ENCODE measurements at places on chromosomes 11 and 22.

DNA sequence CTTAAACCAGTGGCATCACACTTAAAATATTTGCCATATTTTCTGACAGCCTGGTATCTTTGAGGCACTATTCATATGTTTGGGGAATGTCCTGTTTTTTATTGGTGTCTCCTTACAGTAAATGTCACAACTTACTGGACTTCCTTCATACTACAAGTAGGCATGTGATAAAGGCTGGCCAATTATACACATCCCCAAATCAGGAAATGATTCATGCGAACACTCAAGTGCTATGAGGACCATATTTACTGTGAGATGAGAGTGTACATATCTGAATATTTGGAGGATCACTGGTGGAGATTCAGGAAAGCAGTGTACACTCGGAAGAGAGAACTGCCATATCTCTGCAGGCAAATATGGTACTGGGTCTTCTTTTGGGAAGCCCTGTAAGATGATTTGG, 913.8 kb upstream of the CHORDC1 start:
- DNase-seq: no peak

DNA sequence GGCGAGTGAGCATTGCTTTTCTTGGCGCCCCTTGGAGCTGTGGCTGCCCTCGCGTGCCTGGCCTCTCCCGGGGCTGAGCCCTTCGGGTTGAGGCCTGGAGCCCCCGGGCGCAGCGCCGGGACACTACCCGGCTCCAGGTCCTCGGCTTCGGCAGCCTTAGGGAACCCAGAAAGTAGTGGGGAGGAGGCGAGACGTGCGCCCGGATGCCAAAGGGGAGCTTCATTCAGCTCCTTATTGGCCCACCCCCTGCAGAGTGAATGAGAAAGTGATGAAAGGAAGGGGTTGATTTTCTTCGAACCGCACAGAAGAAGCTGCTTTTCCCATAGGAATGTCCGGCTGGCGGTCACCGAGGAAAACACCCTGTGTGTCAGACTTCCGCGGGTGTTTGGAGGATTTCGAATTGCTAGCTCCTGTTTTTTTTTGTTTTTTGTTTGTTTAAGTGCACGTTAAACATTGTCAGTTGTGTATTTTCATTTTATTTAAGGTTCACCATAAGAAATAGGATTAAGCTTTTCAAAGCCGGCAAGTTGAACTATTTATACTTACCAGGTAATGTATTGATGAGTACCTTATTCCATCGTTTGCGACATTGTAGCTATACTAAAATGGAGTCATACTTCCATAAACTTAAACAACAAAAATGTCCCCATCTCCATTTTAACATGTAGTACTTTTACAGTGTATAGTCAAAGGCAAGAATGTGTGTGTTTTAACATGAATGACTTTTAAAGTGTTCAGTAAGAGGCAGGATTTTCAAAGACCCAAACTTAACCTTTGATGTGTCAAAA, 841 bp upstream of the EIF4G2 start:
- DNase-seq: no peak

DNA sequence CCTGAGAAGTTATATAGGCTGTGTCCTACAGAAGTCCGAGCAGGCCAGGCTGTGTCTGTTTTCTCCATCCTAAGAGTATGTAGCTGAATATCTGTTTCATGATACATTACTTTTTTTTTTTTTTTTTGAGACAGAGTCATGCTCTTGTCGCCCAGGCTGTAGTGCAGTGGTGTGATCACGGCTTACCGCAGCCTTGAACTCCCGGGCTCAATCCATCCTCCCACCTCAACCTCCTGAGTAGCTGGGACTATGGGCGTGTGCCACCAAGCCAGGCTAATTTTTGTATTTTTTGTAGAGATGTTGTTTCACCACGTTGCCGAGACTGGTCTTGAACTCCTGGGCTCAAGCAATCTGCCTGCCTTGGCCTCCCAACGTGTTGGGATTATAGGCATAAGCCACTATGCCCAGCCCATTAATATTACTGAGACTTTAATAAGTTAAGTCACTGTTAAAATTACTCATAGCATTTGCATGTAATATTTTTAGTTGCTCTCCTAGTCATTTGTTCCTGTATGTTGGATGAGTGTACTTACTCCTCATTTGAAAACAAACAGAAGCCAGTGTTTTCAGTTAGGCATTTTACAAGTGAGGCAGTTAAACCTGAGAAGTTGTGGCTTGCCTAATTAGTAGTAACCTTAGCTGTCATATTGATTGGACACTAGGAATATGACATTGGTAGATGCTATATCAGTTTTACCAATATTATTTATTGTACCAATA, 26.1 kb downstream of the DRG1 start:
- no peak for DNase-seq

GRCh38 chr22:37545703-37546436, 14.4 kb upstream of the CDC42EP1 start:
- DNase-seq: peak; percentile 12

- DNase-seq: no peak
Measured at GRCh38 chr11:126101251-126101929, 38.7 kb upstream of the CDON start.

DNA sequence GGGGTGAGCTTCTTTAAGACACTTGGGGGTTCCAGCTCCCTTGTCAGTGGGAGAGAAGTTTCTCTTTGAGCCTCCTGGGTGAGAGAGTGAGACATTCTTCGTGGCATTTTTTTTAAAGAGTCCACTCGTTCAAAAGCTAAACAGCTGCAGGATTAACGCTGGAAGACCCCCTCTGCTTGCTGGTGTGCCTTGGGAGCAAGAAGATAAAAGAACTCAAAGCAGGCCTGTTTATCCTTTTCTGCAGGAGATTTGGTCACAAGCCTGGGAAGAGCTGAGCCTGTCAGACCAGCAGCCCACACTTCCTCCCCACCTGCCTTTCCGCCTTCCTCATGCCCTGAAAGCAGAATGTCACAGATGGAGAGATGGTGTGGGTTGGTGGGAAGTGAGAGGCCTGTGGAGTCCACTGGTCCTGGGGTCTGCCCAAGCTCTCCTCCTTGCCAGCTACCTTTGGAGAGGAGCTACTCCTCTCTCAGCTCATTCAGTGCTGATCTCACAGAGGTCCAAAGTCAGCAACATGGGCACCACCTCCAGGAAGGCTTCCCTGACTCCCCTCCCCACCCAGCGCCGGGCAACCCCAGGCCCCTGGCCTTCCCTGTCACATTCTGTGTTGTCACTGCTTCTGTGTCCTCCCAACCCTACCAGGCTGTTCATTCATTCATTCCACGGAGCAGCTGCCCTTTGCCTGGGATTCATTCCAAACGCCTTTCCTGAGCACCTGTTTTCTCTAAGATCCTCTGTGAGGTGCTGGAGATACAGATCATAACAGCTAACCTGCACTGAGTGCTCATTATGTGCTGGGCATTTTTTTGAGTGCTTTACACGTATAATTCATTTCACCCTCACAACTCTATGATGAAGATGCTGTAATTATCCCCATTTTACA, 6.7 kb downstream of the GDPD5 start:
- no peak for DNase-seq

DNA sequence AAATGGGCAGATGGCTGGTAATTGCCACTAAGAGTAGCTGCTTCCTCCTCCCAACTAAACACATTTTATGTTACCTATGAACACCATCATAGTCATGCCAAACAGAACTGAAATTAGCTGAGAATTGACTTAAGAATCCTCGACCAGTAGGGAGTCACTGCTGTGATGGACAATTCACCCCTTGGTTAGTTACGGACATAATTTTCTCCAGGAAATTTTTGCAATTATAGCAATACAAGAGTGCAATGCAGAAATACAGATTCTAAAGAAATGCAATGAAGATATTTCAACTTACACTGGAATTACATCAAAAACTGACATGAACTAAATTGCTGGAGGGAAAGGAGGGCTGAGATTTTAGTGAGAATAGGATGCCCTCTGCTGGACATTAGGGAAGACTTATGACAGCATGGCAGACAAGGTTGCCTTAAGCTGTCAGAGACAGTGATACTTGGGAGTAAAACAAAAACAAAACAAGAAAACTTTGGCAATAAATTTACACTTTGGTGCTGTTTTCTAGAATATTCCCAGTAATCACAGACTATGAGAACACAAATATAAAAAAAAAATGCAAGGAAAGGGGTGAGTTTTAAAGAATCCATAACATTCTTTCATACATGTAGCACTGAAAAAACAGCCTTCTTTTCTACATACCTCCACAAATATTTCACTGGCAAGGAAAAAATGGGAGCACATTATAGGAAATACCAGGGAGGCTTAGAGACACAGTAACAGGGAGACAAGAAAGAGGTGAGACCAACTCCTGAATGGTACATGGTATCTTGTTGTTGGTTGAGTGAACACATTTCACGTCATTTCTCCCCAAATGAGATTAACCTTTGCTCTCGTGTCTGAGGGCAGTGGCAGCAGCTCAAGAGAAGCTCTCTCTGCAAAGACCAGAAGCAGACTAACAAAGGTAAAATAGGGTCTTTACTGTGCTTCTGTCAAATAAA, 11.2 kb upstream of the PPP2R1B start:
- peak; percentile 50 for DNase-seq

DNA sequence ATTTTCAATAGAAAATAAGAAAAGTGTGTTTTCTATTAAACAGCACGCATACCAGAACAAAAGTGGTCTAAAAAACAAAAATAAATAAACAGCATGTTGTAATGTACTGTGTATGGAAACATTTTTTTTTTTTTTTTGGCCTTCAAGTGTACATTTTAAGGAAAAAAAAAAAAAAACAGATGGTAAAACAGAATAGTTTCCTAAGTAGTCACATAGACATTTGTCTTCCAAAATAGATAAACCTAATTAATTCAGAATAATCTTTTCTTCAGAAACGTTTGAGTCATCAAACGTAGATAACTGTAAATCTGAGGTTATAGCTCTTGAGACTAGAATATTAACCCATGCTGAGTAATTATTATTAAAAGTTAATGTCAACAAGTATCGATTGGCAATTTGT, 396 bp upstream of the CFAP300 start:
- DNase-seq: no peak

- DNase-seq: no peak
Measured at GRCh38 chr11:124036666-124037065, 4.5 kb downstream of the OR10G7 start.

DNA sequence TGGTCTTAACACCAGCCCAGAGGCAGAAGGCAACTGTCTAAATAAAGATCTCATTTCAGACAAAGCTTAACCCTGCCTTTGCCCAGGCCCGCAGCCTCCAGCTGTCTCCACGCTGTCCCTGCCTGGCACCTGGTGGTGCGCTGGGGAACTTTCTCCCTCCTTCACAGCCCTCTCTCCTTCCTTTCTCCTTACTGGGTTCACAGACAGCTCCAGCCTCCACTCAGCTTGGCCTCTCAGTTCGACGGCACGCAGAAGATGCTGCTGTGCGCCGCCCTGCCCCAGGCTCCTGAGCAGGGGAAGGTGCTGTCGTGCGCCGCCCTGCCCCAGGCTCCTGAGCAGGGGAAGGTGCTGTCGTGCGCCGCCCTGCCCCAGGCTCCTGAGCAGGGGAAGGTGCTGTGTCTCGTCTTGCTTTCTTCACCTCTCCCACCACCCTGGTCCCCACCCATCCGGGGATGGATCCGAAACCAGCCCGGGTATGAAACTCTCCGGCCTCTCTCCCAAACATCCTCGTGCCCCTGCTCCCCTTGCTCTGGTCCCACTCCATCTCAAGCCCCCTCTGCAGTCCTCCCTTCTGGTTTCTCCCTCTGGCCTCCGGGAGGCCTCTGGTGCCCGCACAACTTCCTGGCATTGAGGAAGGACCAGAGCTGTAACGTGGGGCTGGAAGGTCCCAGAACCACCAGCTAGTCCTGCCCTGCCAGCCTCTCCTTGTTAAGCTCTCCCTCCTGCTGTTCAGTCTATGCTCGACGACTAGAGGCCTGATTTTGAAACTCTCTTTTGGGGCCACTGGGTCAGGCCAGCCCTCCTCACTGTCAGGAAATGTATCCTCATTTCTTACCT, 22.9 kb upstream of the JAM3 start:
- no peak for DNase-seq

- DNase-seq: no peak
Measured at GRCh38 chr11:61650781-61651571, 29.2 kb upstream of the DAGLA start.

GRCh38 chr11:68383976-68384501, 71.6 kb downstream of the LRP5 start:
- DNase-seq: no peak

- no peak for DNase-seq
Measured at GRCh38 chr11:27599217-27599616, 92.6 kb upstream of the LIN7C start.

GRCh38 chr11:11141065-11141464, 212.0 kb downstream of the CSNK2A3 start:
- no peak for DNase-seq

- DNase-seq: peak; percentile 72
Measured at GRCh38 chr22:21952586-21953571, at the start of gene PPM1F. Gene PPM1F (minus strand): TSS chr22:21952848. CDS start chr22:21946048, 6,800 bp downstream.

DNA sequence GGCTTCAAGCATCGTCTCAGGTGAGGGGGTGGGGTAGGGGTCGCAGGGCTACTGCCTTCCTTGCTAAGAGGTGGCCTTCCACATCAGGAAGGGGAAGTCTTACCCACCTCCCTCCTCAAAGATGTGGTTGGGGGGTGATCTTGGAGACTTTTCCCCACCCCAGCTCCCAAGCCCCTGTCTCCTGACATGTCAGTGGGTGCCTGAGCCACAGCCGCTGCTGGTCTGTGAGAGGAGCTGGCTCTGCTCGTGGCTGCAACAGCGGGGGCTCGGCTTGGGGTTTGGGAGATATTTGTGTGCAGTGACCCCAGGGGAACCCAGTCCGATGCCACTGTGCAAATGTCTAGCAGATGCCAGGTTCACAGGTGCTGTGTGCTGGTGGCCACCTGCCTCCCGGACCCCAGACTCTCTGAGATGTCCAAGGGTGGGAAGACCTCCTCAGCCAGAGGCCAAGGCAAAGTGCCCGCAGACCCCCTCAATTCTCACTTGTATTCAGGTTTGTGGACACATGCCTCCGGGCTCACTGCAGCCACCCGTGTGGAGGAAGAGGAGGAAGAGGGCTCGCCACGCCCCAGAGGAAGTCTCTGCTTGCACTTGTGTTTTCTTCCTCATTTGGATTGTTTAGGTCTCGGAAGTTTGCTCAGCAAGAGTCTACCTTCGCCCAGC, 1.9 kb downstream of the KCNQ1 start:
- no peak for DNase-seq

DNA sequence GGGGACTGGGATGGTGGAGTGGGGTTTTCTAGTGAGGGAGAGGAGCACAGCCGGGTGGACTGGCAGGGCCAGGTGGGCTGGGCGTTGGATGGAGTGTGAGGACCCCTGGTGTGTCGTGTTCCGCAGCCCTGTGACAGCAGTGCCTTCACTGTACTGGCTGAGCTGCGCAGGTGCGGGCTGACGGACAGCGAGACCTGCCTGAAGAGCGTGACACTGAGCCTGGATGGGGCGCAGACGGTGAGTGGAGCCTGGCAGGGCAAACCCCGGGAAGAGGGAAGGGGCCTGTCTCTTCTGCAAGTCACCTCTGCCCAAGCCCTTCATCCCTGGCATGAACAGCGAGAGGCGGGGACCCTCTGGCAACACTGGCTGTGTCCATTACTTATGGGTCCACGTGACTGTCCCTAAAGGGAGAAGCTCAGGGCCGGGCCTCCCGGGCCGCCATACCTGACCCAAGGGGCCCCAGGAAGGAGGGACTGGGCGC, 10.0 kb downstream of the MUC5AC start:
- no peak for DNase-seq

GRCh38 chr22:37148742-37149665, 712 bp downstream of the IL2RB start:
- no peak for DNase-seq

GRCh38 chr11:1335811-1336761, 26.7 kb upstream of the TOLLIP start:
- no peak for DNase-seq

- DNase-seq: no peak
Measured at GRCh38 chr11:118214210-118214914, 10.4 kb downstream of the JAML start.

Data from amygdala (tissue), 56 donors.